Thyroid gland (tissue), 4 donors: ENCODE measurements at places on chromosomes 2 and 18.
A peak's percentile ranks its signal among the peaks of the same experiment; 100 is the strongest.

DNA sequence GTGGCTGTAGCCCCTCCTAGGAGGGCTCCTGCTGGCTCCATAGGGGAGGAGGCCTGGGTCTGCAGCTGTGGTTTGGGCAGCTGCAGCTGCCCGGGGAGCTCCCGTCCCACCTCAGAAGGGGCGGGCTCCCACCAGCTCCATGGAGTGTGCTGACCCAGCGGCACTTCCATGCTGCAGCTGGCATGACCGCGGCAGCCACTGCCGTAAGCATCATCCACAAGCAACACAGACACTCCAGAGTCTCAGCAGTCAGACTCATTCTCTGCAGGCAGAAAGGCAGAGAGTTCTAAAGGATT is 660.1 kb upstream of the RAB6C start:
- no peak for DNase-seq

- no peak for DNase-seq
Measured at GRCh38 chr2:218961229-218961628, 1.8 kb downstream of the CDK5R2 start.

- DNase-seq: no peak
Measured at GRCh38 chr2:63242747-63243146, 192.1 kb downstream of the OTX1 start.

GRCh38 chr2:101697124-101698013 is at the start of gene MAP4K4:
Gene MAP4K4 (plus strand): TSS chr2:101697707. CDS start chr2:101698081, 374 bp downstream.
- DNase-seq: peak; percentile 76

DNA sequence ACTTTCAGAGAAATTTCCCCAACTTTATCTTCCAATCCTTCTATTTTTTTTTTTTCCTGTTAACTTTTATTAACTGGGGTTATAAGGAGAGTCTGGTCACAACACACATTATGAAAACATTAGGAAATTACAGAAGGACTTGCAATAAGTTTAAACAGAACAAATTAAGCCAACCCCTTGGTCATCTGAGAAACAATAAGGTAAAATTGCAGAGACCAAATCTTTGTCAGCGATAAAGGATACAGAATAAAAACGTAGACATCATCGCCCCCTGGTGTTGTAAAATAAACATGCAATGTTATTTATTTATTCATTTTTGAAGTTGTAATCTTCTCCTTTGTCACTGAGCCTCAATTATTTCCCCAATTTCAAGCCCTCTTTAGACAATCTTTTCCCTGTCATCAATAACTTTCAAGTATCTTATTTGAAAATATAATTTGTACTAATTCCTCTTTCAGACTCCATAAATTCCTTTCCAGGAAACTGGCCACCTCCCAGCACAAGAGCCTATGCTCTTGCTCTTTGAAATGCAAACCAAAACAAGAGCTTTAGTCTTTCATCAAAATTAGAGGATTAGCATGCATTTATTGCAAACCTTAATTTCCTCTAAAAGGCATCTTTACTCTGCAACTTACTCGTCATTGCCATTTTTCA is 19.5 kb downstream of the G6PC2 start:
- no peak for DNase-seq

GRCh38 chr2:48306409-48307284 is 223.3 kb upstream of the STON1 start:
- DNase-seq: no peak

- no peak for DNase-seq
Measured at GRCh38 chr2:184326066-184326465, 272.3 kb upstream of the ZNF804A start.

DNA sequence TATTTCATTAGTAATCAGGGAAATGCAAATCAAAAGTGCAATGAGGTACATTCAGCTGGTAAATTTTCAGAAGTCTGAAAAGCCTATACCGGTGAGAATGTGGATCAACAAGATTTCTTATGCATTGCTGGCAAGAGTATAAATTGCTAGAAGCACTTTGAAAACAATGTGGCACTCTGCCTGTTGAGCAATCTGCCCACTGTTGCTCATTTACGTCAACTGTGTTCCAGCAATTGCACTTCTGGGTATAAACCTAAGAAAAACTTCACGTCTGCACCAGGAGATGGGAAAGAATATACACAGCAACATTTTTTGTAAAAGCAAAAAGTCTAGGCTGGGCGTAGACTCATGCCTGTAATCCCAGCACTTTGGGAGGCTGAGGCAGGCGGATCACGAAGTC is 40.8 kb downstream of the MTERF4 start:
- peak; percentile 73 for DNase-seq

GRCh38 chr2:114185501-114185900 is 256.9 kb upstream of the DPP10 start:
- no peak for DNase-seq

GRCh38 chr2:220076734-220077133 is 449.3 kb downstream of the SLC4A3 start:
- DNase-seq: peak; percentile 65

GRCh38 chr18:54080858-54081257 is 143.6 kb downstream of the MBD2 start:
- no peak for DNase-seq

DNA sequence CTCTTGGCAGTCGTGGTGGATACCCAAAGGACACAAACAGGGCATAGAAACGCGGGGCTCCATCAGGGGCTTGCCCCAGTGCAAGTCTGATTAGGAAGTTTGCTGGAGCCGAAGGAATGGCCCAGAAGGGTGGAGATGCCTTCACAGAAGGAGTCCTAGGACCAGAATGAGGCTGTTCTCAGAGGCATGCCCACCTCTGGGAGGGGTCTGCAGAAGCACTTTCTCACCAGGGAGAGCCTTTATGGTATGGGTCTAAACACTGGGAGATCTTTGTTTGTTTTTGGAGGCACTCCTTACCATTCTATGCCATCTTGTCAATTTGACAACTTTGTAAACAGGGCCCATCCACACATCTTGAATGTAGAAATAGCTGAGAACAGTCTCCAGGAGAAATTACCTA is 75.0 kb downstream of the CRIM1 start:
- DNase-seq: no peak

DNA sequence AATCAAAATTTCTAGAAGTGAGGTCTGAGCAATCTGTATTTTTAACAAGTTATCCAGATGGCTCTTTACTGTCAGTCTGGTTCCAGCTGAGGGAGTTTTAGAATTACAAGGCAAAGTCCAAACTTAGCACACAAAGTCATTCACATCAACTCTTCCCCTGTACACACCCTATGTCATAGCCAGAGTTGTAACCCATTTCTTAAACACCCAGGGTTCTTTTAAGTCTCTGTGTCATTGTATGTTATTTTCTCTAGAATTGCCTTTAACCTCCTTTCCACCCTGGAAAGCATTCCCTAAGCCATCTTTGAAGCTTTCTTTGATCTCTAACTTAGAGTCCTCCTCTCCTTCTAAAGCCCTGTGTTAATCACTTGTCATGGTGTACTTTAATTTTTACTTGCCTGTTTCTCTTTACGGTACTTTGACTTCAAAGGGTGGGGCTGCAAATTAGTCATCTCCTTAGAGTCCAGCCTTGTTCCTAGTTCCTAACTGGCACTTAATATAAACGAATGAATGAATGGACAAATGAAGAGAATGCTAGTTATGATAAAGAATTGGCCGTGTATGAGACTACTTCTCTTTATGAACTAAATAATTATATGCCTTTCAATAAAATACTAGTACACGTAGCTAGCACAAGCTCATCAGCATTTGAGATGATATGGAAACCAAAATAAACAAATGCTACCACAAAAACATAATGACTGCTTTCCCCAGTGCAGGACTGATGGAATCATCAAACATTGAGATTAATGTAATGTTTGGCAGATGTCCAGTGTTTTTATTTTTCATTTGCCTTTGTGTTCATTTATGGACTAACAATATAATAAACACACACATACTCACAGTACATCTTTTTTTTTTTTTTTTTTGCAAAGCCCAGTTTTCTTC is 11.9 kb upstream of the ACTR3 start:
- DNase-seq: no peak

GRCh38 chr2:55973673-55974072 is 50.1 kb upstream of the EFEMP1 start:
- DNase-seq: no peak

DNA sequence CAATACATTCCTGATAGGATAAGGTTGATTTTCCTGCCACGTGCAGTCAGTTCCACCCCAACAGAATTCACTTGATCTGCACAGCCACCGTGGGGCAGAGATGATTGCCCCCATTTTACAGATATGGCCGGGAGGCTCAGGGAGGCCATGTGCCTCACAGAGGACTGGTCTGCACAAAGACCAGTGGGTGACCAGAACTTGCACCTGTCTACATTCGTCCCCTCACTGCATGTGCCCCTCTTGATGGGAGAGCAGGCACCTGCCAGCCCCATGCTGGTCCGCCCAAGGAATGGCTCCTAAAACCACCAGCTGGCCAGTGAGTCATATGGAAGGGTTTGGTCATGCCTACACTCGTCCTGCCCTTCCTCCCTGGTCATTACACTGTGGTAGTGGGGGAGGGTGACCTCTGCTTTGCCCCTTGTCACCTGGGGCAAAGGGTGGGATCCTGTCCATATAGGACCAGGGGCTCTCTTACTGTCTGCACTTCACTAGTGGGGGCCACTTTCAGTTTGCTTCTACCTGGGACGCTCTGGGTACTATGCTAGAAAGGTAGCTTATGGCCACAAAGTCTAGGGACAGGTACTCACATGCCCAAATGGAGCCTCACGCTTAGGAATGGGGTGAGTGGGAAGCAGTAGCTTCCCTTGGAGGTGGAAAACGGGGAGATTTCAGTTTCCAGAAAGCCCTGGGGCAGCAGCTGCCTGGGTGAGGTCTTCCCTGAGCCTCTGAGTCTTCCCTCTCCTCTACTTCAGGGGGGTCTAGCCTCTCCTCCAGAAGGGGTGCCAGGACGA is 14.7 kb downstream of the RRM2 start:
- DNase-seq: no peak

DNA sequence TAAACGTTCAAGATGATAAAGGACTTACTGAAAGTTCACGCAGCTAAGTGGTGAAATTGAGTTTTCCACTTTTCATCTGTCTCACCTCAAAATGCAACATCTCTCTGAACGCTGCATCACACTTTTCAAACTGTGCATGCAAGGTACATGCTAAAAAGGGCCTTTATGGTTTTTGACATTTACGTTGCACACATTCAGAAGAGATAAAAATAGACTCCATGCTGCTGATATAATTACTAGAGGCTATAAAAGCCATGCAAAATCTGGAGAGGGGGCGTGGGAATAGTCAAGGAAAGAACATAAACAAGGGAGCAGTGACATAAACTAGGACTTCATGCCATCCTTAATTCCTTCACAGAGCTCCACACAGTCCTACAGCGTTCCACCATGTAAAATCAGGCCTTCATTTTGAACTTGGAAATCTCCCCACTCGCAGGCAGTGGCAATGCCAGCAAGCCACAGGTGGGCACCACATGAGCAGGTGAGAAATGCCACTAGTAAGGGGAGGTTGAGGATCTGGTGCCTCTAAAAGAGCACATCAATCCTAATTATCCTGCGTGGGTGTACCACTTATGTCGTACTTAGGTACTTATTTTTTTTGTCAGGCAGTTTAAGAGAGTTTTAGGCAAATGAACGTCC is 71.4 kb downstream of the ZEB2 start:
- DNase-seq: no peak

DNA sequence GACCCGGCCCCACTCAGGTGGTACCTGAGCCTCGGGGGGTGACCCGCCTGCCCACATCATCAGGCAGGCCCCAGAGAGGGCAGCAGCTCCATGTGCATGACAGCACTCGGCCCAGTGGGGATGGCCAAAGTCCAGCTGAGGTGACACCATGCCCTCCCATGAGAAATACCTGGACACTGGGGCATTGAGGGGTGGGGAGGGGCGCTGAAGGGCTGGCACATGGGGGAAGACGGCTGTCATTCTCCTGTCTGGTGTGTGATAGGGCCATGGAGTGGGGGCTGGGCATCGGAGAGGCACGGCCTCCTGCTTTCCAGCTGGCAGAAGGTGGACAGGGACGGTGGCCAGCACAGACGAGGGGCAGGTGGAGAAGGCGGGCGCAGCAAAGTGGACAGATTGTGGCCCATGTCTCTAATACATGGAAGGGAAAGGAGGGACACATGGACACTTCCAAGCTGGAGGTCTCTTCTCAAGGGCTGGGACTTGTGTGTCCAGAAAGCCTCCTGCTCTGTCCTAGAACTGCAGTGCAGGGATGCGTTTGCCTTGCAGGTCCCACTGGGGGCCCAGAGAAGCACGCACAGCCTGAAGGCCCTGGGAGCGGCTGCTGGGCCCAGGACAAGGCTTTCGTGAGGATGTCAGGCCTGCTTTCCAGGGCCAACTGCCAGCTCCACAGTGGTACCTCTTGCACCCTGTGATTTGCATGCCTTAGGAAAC is 302.2 kb downstream of the NDUFA10 start:
- no peak for DNase-seq

DNA sequence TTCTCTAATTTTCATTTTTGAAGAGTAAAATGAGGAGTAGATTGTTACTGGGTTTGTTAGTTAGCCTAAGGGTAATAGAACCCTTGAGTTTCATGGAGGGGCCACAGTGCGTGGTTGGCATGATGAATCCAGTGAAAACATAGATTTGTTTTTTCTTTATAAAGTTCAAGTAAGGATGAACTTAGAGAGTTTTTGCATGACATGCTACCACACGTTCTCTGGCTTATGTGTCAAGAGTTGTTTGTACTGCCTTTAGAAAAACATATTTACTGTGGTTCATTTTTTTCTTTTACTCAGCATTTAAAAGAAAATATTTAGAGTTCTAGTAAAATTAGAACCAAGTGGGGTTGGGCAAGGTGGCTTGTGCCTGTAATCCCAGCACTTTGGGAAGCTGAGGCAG is 21.8 kb downstream of the RBM44 start:
- DNase-seq: no peak

DNA sequence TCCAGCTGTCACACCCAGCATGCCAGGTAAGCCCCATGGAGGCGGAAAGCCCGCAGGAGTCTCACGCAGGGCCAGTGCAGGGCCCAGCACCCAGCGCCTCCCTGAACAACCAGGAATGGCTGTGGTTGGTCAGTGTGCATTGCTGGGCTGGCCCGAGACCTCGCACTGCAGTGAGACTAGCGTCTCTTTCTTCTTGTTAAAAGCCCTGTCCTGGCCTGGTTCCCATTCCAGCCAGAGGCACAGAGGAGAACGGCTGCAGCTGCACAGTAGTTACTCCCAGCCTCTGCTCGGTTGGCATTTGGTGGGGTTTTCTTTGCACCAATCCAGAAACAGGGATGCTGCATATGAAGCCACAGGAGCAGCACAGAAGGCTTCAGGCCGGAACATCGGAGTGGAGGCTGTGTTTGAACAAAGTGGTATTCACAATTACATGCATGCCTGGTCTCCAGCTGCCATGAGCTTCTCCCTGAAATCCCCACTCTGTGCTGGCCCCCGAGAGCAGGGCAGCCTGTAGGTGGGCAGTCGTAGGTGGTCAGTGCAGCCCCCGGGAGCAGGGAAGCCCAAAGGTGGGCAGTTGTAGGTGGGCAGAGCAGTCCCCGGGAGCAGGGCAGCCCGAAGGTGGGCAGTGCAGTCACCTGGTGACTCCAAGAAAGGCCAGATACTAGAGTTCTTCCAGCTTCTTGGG is 163.7 kb upstream of the PXDN start:
- peak; percentile 47 for DNase-seq

- DNase-seq: no peak
Measured at GRCh38 chr2:20456636-20457426, 10.0 kb downstream of the RHOB start.

- no peak for DNase-seq
Measured at GRCh38 chr2:147382322-147382948, 462.4 kb upstream of the ACVR2A start.

GRCh38 chr18:75124551-75124950 is 84.4 kb downstream of the PTGR3 start:
- no peak for DNase-seq

GRCh38 chr2:85583667-85584353 is 421 bp upstream of the VAMP5 start:
- DNase-seq: no peak
